ENCODE measurements at places on chromosomes 6 and 20. TPM values are rescaled to one million over a fixed set of nuclear protein-coding genes. Genes with fewer than 3 reads are reported as not detected.

GRCh38 chr20:23774081-23774480 lies 23.3 kb upstream of the CST1 start:
- DNase-seq, result no peak

- no peak for DNase-seq
Observed at GRCh38 chr6:24838994-24839393, 40.3 kb upstream of the ARMH2 start.

Gene CGA
- 43.8 TPM for total RNA-seq

DNA sequence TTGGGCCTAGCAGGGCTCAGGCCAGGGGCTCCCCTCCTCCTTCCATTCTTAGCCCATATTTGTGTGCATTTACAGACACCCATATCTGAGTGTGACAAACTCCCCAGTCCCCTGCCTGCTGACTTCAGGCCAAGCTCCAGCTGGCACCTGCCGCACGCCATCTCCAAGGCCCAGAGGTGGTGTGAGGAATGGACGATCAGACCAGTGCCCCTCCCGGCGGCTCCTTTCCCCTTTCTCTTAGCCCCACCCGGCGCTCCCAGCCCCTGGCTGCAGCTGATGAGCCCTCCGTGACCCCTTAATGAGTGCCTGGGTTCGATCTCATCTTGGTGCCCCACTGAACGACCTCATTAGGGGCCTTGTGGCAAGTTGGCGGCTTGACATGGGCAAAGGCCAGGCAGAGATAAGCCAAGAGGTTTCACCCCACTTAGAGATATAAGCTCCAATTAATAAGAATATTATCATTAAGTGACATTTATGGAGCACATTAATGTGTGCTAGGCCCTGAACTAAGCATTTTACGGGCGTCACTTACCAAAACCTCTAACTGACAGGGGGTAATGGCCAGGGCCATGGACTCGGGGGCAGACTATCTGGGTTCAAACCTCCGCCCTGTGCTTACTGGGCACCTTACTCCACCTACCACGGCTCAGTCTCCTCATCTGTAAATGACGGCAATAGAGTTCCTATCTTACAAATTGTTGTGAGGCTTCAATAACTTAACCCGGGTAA lies 17.5 kb downstream of the ADA start:
- no peak for DNase-seq

DNA sequence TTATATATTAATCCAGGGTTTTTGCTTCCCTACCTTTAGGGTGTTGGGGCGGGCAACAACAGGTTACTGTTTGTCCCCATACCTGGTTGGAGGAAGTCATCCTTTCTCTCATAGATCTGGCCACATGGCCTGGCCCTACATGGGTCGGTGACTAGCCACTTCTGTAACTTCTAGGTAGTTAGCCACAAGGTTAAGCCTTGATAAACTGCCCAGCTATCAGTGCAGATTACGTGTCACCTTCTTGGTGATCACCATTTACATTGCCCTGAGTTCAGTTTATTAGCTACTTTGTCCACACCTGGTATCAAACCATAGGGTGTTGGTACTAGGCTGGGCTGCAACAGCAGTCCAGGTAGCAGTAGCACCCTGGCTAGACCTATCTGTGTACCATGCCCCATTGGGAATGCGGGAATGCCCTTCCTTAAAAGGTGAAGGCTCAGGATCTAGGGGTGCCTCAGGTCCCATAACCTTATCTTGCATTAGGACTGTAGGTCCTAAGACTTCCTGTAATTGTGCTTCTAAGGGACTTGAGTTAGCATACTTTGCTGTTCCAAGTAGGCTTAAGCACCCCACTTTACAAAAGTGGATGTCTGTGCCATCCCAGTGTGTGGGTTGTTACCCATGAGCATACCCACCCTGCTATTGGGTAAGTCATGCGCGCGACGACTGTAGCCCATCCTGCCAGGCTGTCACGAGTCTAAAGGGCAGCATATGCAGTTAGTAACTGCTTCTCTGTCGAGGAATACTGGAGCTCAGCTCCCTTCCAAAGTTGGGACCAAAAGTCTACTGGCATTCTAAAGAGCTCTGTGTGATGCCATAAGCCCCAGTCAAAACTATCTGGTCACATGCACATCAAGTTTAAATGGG lies 5.2 kb downstream of the ZKSCAN3 start:
- no peak for DNase-seq

All from hepatocyte (in vitro differentiated cells).